Activated naive CD4-positive, alpha-beta T cell treated with anti-CD3 and anti-CD28 coated beads, Interleukin-2, amount 50 U/mL, for 72 hours (primary cell): ENCODE measurements at places on chromosomes 4 and X. TPM values are rescaled to one million over a fixed set of nuclear protein-coding genes. Genes with fewer than 3 reads are reported as not detected.

GRCh38 chr4:8704632-8705031 is 112.1 kb downstream of the CPZ start:
- DNase-seq, result peak; percentile 31

GRCh38 chr4:82380344-82380743 is 6.6 kb upstream of the HNRNPD start:
- no peak for DNase-seq

DNA sequence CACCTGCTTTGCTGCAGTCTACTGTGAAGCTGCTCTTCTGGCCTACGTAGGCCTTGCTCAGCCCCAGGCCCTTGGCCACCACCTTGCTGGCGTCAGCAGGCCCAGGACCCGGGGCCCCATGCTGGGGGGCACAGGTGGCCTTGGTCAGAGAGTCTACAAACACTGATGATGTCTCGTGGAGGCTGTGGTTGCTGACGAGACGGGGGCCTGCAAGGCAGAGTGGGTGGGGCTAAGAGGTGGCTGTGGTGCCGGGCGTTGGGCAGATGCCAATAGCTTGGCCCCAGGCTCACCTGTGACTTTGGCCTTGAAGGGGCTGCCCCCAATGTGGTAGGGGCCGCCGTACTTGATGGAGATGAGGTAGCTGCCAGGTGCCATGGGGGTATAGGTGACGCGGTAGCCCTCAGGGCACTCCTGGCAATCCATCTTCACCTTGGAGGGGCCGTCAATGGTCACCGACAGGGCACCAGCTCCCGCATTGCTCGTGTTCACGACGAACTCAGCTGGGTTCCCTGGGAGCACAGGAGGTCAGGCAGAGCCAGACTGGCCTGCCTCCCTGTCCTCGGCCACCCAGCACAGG is 25.0 kb downstream of the FLNA start:
- DNase-seq, result no peak

DNA sequence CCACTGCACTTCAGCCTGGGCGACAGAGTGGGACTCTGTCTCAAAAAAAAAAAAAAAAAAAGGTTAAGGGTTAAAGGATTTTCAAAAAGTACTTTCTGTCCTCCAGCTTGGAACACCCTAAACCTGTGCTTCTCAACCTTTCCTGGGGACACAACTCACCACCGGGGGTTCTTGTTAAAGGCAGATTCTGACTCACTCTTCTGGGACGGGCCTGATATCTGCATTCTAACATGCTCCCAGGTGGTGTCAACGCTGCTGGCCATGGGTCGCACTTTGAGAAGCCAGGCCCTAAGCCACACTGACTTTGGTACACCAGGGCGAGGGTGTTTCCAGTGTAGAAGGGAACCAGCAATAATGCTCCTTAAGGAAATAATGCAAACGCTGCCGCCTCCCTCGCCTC is 46.1 kb downstream of the AFAP1 start:
- no peak for DNase-seq

DNA sequence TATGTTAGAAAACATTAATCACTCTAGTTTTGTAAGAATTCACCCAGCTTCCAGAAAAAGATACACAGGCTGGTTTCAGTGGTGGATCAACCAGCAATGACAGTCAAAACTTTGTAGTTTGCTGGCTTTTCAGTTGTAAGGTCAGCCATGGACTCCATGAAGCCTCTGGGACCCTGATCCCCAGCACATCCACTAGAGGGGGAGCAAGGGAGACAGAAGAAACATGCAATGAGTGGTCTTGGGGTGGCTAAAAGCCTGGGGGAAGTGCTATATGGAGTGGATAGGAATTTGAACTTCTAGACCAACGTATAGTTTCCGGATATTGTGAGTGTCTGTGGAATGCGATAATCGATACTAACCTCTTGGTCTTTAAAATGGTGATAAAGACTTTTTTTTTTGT is 72.7 kb downstream of the AFF2 start:
- no peak for DNase-seq

Gene HS3ST1
- not detected for total RNA-seq

Gene HSD17B13
- 0.11 TPM for total RNA-seq
